ENCODE measurements at places on chromosomes 6 and 20.

- no peak for DNase-seq
These were observed 156.2 kb upstream of the CST7 start for GRCh38 chr20:24792641-24793495.

- DNase-seq, result peak; percentile 85
These were observed 264.5 kb downstream of the CD83 start for GRCh38 chr6:14381829-14382677.

DNA sequence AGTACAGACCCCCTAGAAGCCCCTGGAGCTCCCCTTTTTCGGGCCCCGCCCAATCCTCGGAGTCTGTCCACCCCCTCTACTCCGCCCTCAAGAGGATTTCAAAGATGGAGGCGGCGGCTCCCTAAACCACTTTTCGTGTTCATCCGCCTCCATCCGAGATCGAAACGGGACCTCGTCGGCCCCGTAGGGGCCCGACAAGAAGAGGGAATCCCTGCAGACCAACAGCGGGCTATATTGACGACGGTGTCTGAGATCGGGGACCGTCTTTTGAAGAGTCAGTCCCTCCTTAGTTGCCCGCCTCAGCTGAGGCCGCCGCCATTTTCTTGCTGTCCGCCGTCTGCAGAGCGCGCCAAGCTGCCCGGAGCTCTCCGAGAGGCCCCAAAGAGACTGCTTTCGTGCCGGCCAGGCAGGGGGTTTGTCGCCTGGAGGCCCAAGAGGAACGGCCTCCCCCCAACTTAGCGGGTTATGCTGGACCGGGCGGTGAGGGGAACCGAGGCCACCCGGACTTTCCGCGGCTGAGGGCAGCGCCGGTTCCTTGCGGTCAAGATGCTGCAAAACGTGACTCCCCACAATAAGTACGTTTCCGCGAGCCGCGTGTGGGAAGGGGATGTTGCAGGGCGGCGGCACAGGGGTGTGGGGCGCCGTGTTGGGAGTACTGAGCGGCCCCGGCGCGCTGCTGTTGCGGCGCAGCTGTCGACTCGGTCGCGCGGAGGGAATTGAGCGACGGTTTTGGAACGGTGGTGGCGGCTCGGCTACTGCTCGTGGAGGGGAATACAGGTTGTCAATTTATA is 4.2 kb downstream of the BRD2 start:
- DNase-seq, result peak; percentile 42

GRCh38 chr6:56724455-56724854 is 81.8 kb upstream of the DST start:
- DNase-seq, result no peak

DNA sequence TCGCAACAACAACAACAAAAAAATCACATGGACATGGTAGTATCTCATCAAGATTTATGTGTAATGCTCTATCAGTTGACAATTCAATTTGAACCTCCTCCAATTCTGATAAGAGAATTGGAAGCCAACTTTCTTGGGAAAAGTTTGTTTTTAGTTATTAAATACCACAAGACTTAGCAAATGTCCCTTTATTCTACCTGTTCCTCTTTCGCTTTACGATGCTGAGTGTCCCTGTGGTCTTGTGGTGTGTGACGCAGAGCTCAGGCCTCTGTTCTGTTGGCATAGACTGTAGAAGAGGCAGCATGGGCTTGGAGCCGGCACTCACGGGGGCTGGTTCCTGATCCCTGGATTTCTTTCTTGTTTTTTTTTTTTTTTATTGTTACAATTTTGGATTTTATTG is 76.7 kb downstream of the PSMB1 start:
- DNase-seq, result no peak
